Liver (tissue), 10 donors: ENCODE measurements at places on chromosomes 7 and 10. TPM values are rescaled to one million over a fixed set of nuclear protein-coding genes. Genes with fewer than 3 reads are reported as not detected.

- no peak for DNase-seq
Observed at GRCh38 chr10:28307267-28307666, 4.4 kb upstream of the MPP7 start.

DNA sequence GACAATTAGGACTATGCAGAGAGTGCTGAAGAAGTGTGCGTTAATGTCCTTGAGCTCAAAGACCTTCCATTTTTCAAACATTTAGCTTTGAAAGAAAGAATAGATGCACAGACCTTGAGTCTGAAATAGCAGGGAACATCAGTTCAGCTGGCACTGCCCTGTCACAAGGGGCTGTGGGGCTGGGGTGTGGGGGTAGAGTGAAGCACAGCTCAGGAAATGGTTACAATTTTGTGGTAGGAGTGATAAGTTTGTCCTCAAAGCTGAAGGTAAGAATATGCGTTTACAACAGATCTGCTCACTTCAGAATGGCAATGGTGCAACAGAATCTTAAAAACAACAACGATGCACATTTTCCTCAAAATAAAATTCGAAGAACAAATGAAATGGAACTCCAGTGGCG is 33.6 kb downstream of the SMKR1 start:
- no peak for DNase-seq

Gene EN2
- not detected for total RNA-seq

Gene VIPR2
- total RNA-seq: 0.05 TPM

DNA sequence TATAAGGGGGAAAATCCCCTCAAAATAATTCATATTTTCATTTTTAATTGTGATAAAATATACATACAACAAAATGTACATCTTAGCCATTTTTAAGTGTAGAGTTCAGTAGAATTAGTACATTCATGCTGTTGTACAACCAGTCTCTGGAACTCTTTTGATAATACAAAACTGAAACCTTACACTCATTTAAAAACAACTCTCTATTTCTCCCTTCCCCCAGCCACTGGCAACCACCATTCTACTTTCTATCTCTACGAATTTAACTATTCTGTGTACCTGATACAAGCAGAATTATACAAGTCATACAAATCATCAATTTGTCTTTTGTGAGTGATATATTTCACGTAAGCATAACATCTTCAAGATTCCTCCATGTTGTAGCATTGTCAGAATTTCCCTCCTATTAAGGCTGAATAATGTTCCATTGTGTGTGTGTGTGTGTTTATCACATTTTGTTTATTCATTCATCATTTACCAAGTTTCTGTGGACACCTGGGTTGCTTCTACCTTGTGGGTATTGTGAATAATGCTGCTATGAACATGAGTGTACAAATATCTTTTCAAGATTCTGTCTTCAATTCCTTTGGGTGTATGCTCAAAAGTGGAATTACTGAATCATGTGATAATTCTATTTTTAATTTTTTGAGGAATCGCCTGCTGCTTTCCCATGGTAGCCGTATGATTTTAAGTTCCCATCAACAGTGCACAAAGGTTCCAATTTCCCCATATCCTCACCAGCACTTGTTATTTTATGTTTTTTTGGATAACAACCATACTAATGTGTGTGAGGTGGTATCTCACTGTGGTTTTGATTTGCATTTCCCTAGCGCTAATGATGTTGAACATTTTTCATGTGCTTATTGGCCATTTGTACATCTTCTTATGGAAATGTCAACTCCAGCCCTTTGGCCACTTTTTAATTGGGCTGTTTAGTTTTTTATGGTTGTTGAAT is 4.7 kb upstream of the EBLN1 start:
- no peak for DNase-seq

- DNase-seq: no peak
Observed at GRCh38 chr7:33539198-33539597, 366.1 kb upstream of the BMPER start.

Gene SLC13A1
- total RNA-seq: not detected

DNA sequence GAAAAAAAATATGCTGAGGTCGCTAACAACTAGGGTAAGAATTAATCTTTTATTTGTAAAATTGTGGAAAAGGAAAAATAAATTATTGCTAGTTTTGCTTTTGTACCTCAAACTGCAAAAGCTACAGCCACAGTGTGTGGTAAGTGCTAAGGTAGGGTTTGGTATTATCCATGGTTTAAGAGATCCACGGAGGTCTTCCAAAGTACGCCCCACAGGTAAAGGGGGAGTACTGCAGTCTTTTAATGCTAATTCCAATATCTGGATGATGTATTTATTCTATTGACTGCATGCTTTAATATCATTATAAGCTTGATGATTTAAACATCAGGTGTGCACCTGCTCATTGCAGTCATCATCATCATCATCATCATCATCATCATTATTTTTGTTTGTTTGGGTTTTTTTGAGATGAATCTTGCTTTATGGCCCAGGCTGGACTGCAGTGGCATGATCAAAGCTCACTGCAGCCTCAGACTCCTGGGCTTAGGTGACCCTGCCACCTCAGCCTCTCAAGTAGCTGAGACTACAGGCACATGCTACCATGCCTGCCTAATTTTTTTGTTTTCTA is 38.4 kb upstream of the BMS1 start:
- no peak for DNase-seq

GRCh38 chr10:115982076-115982475 is 290.9 kb downstream of the GFRA1 start:
- DNase-seq: no peak

DNA sequence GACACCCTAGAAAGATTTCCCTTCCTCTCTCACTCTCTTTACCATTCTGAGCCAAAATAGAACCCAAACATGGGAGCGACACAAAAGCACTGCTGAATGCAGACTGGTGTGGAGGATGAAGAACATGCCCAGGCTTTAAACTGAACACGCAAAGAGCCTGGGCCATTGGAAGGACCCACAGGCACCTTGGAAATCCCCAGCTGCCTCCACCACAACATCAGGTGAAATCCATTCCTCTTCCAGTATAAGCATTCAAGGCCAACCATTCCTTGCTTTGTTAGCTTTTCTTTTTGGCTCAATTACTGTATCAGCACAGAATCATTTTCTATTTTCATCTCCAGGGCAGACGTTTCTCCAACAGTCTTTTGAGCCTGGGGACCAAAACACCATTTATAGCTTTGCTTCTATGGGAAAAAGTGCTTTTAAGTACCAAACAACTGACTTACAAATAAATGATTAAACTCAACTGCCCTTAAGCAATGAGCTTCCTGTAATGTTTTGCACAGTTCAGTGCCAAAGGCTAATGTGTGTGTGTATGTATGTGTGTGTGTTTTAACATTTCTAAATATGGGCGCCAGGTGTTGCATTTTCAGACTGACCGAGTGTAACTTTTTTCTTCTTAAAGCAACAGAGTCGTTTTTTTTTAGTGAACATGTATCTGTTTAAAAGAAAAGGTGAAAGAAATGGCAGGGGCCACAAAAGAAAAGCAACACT is 16.2 kb upstream of the BLNK start:
- no peak for DNase-seq

GRCh38 chr7:2564970-2565540 is 6.3 kb downstream of the IQCE start:
- no peak for DNase-seq

DNA sequence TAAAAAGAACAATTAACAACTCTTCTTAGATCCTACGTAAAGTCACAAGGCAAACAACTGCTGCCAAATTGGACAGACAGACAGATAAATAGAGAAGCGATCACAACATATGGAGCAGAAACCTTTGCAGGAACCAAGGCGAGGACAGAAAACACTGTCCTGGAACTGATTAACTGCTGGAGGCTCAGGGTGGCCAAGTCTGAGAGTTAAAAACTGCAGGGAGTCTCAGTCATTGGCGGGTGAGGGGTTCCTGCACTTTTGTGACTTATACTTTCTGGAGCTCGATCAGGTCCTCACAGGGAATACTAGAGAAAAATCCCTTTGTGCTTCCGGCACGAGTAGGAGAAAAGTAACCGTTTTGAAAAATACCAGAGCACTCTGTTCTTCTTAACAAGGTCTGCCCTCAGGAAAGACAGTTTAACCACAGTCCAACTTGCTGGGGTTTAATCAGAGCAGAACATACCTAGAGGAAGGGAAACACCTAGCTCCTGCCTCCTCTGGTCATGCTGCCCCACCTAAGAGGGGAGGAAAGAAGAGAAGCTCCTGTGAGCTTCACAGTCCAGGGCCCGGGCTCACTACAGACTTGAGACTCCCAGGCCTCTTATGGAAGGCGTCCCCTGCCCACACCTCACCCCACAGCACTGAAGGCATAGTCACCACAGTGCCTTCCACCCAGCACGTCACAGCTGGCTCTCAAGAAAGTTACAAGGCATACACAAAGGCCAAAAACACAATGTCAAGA is 74.9 kb downstream of the LARP4B start:
- DNase-seq: no peak

DNA sequence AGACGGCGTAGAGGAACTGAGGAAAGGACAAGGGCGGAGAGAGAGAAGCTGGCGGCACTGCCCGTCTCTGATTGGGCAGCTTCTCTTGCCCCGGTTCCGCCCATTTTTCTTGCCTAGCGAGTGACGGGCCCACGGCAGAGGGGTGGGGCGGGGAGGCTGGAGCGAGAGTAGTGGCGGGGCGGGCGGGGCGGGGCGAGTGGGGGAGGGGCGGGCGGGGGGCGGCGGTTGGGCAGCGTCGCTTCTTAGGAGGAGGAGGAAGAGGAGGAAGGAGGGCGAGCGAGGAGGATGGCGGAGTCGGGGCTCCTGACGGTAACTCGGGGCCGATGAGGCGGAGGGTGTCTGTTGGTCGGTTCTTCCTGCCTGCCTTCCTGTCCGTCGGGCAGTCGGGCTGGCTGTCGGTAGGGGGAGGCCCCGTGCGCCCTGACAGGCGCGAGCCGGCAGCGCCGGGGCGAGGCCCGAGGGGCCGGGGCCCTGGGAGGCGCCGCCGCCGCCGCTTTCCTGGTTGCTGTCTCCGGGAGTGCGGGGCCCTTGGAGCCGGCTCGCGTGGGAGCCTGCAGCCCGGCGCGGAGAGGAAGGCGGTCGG is at the start of gene SHOC2:
Gene SHOC2, plus strand, starts transcription at position 256 of the 583 bp plus-strand sequence. CDS start 44,755 bp downstream, outside the sequence.
- peak; percentile 97 for DNase-seq

- no peak for DNase-seq
Observed at GRCh38 chr7:149866779-149867447, 6.9 kb upstream of the ATP6V0E2 start.

DNA sequence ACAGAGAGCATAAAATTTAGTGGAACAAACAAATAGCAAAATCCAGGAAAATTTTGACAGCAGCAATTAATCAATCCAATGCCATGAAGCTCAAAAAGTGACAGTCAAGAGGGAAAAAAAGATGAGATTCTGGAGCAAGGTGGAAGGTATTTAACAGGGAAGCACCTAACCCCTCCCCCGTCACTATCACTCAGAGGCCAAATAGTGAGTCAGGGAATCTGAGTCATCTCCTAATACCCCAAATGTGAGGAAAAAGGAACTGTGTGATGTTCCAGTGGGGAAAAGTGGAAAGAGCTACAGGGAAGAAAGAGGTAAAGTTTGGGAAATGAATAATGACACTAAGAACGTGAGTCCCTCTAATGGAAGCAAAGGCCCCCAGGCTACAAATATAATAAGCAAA is 113.2 kb upstream of the PHF14 start:
- no peak for DNase-seq

- DNase-seq: no peak
Observed at GRCh38 chr10:17725703-17726102, 26.3 kb upstream of the TMEM236 start.

Gene FAM131B
- total RNA-seq: 0.08 TPM

GRCh38 chr10:124614003-124614659 is 130.0 kb downstream of the FAM53B start:
- no peak for DNase-seq

Gene PRPS1L1
- total RNA-seq: not detected

GRCh38 chr10:34761453-34761852 is 53.6 kb downstream of the PARD3 start:
- DNase-seq: no peak

DNA sequence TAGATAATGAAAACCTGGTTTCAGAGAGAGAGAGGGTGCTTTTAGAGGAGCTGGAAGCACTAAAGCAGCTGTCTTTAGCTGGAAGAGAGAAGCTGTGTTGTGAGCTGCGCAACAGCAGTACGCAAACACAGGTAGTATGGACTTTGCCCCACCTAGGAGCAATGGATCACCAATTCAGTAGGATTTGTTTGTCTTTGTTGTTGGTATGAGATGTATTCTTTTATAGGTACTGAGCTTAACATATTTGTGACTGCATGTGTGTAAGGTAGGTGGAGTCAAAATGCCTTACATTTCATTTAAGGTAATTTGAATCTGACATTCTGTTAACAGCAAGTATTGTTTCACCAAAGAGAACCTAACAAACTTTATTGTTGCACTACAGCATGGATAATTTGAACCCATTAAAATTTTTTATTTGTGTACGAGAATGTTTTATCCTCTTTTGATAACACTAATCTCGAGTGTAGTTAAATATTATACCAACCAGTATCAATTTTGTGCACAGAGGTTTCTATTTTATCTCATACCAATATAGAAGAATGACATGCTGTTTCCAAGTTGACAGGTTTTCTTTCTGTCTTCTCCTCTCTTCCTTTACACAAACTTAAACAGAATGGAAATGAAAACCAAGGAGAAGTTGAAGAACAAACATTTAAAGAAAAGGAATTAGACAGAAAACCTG is 92.1 kb downstream of the CYP51A1 start:
- peak; percentile 39 for DNase-seq

GRCh38 chr7:82268632-82269031 is 174.9 kb downstream of the CACNA2D1 start:
- DNase-seq: no peak

- no peak for DNase-seq
Observed at GRCh38 chr7:22445140-22445743, 54.7 kb downstream of the STEAP1B start.
